ENCODE measurements at places on chromosomes 7 and 10. TPM values are rescaled to one million over a fixed set of nuclear protein-coding genes. Genes with fewer than 3 reads are reported as not detected.

CALD1 gene
- total RNA-seq = 258 TPM

FZD1 gene
- total RNA-seq = 6.0 TPM

LRIT2 gene
- total RNA-seq = not detected

OR2A1 gene
- not detected for total RNA-seq

TYSND1 gene
- 6.8 TPM for total RNA-seq

PLXDC2 gene
- 5.5 TPM for total RNA-seq

RET gene
- total RNA-seq = 1.0 TPM

HOXA3 gene
- total RNA-seq = 2.4 TPM

EPHB6 gene
- 0.09 TPM for total RNA-seq

ANKRD22 gene
- not detected for total RNA-seq

CFAP69 gene
- total RNA-seq = 1.1 TPM

ANKRD2 gene
- total RNA-seq = 1.1 TPM

TMEM140 gene
- total RNA-seq = 76.1 TPM

MYO3A gene
- total RNA-seq = not detected

CHST3 gene
- total RNA-seq = 7.0 TPM

ZNF862 gene
- 12.1 TPM for total RNA-seq
